Stimulated activated CD8-positive, alpha-beta memory T cell treated with anti-CD3 and anti-CD28 coated beads, Interleukin-7, amount 100 ng/mL, for 1 hour (primary cell): ENCODE measurements at places on chromosomes 5 and 9.
A peak's percentile ranks its signal among the peaks of the same experiment; 100 is the strongest.

GRCh38 chr5:127369796-127370195 is 79.2 kb downstream of the MEGF10 start:
- DNase-seq = no peak

DNA sequence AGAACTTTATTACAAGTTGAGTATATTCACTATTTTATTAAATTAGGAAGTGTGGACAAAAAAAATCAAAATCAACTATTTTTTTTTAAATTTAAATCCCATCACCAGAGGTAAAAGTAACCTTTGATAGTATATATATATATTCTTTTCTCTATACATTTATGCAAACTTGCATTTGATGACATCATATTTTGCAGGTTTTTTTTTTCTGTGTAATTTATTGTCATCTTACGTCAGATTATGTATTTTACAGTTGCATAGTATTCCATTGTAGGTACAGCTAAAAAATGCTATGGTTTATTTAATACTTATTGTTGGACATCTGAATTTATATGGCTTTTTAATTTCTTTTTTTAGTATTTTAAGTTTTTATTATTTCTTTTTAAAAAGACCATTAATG is 25.5 kb downstream of the APC start:
- DNase-seq = no peak

DNA sequence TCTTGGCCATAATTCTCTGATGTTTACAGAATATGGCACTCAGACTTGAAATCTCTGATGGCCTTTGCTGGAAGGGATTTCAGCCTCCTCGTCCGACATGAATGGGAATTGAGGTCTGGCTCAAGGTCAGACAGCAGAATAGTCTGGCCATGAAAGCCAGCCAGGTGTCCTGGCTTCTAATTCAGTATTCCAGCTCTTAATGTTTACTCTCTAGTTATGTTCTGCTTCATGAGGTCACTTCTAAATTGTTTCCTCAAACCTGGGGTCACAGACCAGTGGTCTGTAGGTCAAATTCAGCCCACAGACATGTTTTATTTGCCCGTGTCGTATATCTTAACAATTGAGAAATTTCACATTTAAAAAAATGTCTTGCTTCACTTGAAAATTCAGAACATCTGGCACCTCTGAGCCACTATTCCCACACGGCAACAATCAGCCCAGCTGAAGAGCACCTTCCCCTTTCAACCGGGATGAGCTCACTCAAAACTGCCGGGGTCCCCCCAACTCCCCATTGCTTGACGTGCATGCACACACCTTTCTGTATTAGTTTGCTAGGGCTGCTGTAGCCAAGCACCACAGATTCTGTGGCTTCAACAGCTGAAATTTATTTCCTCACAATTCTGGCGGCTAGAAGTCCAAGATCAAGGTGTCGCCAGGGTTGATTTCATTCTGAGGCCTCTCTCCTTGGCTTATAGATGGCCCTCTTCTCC is 243.5 kb downstream of the ENC1 start:
- no peak for DNase-seq

- DNase-seq = no peak
These were observed 877 bp downstream of the SH3GLB2 start for GRCh38 chr9:129027224-129027684.

DNA sequence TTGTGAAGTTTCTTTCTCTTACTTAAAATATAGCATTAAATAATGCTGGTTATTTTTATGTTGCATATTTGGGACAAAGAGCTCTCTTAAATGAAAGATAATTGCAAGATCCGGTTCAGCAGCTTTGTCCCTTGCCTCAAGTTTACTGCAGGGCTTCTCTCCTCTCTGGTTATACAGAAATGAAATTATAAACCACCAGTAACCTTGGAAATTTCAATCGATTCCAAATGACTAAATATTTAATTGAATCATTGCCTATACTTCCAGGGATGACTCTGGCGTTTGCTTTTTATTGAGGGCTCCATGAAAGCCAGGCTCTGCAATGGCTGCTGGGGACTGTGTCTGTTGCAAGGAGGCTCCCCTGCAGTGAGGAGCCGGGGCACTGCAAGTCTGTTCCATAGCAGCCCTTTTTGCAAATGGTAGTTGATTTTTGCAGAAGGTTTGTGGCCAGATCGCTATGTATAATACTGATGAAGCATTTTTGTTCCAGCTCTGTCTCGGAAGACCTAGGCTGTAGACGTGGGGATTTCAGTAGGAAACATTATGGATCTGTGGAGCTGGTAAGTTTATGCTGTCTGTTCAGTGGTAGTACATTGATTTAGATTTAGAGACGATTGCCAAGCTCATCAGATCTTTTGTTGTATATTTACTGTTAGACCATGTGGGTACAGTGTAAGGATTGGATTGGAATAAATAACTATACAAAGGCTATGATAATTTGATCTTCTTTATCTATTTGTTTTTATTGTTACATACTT is at the start of gene GARNL3:
TSS of gene GARNL3 (plus strand) at position 313 of the 758 bp plus-strand sequence. CDS start at position 417, 104 bp downstream.
- DNase-seq = no peak

GRCh38 chr5:143495110-143495509 is 91.6 kb upstream of the NR3C1 start:
- DNase-seq = no peak

- DNase-seq = no peak
These were observed 11.2 kb upstream of the GLDC start for GRCh38 chr9:6656614-6657300.

- DNase-seq = no peak
These were observed 12.3 kb upstream of the C5orf24 start for GRCh38 chr5:134833340-134834032.

DNA sequence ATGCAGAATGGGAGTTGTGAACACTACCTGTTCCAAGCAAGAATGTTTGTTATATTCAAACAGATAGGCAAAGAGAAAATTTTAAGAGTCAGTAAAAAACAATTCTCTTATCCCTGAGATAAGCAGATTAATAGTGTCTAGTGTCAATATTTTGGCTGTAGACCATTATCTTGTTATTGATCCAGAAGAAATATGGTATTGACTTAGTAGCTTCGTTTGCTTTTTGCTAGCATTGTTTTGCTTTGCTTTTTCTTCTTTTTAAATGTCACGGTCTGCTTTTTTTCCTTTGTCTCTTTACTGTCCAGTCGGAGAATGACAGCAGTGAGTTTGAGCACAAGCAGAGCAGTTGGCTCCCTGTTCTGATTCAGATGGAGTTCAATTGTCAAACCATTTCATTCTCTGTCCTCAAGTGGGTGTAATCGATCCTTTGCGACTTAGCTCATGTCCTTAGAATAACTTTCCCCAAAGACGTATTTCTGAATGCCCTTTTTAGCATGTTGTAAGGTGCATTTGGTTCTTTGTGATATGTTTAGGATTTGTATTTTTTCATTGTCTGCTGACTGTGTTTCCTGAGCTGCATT is 29.3 kb downstream of the FUBP3 start:
- DNase-seq = no peak

DNA sequence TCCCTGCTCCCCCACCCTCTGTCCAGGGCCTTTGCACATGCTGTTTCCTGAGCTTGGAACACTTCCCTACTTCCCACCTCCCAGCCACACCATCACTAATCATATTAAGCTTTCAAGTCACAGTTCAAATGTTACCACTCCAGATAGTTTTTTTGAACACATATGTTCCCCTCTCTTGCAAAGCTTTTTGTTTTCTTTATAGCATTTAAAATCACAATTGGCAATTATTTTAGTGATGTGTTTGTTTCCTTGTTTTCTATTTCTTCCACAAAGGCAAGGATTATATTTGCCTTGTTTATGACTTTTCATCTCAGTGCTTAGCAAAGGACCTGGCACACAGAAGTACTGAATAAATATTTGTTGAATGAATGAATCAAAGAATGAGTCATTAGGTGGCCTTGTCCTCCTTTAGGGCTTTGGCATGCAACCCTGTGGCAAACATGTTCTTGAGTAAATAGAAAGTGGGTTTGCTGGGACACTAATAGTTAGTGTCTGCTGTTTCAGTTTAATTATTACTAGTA is 386.8 kb downstream of the FGF10 start:
- no peak for DNase-seq

GRCh38 chr9:38277601-38278200 is 114.8 kb upstream of the ALDH1B1 start:
- DNase-seq = no peak

- no peak for DNase-seq
These were observed 34.7 kb upstream of the SLC9A3 start for GRCh38 chr5:558871-559503.

GRCh38 chr9:90799271-90799852 is 2.3 kb upstream of the SYK start:
- DNase-seq = no peak

DNA sequence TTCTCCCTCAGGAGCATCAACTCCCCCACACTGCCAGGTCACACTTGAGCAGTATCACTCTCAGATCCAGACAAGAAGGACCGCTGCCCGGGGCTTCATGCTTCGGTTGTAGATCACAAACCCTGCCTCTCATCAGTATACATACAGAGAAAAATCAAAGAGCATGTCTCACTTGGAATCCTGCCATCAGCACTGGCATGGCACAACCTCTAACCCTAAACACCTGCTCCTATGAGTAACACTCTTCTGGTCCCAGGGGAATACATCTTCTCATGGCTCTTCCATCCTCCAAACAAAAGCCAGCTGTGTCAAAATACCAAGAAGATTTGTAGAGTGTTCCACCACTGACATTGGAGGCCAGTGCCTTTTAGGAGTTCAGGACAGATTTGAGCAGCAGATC is 84.8 kb upstream of the MIER3 start:
- DNase-seq = no peak

DNA sequence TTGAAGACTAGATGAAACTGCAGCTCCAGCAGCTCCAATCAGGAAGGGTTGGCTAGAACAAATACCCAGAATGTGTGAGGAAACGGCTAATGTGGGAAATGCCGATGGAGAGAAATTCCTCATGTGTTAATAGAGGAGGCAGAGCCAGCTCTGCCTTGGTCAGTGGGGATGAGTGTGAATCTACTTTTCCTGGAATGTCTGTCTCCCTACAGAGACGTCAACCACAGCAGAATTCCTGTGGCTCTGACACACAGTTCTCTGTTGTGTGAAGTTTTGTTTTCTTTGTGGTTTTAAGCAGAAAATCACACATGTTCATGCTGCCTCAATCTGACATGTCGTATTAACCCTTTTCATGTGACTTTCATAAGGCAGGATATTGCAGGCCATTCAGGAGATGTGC is 476.6 kb upstream of the WWC1 start:
- no peak for DNase-seq

DNA sequence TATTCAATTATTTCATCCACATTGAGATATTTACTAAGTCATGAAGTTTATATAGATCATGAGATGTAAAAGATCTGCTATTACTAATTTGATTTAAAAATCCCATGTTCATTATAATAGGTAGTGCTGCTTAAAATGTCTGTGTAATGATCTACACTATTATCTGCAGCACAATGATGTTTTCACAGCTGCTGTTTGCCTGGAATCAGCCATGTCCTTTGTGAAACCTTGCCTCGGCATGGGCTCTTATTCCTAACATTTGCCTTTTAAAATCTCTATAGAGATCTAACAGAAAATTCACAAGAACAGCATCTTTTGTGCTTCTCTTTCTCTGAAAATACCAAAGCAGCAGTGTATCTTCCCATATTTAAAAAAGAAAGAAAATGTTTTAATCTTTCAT is 444.6 kb downstream of the PTPRD start:
- DNase-seq = no peak

DNA sequence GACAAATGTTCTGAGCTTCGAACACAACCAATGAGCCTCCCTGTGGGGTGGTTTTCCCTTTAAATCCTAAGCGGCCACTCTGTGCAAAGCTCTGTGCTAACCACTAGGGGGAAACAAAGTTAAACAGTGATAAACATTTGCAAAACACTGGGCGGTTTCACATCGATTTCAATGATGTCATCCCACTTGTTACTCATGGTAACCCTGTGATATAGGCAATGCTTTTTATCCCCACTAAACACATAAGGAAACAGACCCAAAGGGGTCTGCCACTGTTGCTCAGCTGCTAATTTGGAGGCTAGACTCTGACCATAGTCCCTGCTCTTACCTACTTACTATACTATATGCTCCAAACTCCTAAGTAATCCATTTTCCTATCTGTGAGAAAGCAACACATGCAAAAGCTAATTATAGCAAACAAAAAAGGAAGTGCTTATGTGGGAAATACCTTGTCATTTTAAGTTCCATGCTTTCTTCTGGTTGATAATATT is 57.3 kb downstream of the PTPN3 start:
- DNase-seq = no peak

- no peak for DNase-seq
These were observed 44.8 kb upstream of the CLK4 start for GRCh38 chr5:178671602-178672144.

- DNase-seq = no peak
These were observed 45.5 kb upstream of the KIF2A start for GRCh38 chr5:62260513-62260912.

GRCh38 chr5:83530193-83530592 is 58.6 kb downstream of the VCAN start:
- DNase-seq = no peak

DNA sequence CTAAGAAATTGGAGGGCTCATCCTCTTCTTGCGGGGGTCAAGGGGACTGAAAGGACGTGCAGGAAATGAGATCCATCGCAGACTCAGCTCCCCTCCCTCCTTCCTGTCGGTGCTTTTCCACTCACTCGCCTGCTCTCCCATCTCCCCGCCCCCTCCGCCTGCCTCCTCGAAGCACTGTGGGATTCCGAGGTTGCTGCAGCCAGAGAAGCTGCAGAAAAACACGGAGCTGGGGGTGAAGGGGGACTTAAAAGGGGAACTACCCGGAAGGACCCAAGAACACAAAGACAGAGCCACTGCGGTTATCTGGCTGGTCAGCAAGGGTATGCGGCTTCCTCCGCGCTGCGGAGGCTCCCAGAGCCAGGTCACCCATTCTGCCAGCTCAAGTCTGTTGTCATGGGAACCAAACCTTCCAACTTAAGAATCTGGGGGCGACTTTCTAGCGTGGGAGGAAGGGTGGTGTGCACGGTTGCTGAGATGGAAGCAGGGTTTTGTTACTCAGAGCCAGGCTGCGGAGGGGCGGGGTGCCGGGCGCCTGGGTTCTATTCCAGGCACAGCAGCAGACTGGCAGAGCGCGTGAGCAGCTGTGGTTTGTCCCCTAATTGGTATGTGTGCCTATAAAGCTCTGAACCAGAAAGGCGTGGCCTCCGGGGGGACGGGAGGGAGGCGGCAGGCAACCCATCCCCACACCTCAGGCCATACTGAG is 24.9 kb downstream of the PCDHGC5 start:
- peak; percentile 7 for DNase-seq

- DNase-seq = no peak
These were observed 73.6 kb downstream of the DOCK2 start for GRCh38 chr5:169710675-169711074.
